ENCODE measurements at places on chromosomes 3 and 15.

GRCh38 chr15:91528801-91529200 lies 324.7 kb upstream of the SLCO3A1 start:
- no peak for DNase-seq

GRCh38 chr15:70099967-70100473 lies 2.3 kb upstream of the TLE3 start:
- no peak for DNase-seq

DNA sequence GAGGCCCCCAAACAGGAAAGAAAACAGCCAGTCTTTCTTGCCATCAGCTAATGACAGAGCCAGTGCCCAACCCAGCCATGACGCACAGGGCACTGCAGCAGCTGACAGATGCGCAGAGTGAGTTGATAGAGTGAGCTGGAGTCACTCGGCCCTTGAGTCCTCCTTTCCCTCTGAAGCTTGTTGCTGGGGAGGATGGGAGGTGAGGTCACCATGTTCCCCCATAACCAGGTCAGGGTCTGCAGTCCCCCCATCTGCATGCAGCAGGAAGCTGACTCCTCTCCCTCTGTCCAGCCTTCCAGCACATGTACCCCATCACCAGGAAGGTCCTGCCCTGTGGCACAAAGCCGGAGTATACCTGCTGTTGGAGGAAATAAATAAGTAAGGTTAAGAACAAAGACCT lies 174.6 kb downstream of the ABHD5 start:
- DNase-seq = no peak

DNA sequence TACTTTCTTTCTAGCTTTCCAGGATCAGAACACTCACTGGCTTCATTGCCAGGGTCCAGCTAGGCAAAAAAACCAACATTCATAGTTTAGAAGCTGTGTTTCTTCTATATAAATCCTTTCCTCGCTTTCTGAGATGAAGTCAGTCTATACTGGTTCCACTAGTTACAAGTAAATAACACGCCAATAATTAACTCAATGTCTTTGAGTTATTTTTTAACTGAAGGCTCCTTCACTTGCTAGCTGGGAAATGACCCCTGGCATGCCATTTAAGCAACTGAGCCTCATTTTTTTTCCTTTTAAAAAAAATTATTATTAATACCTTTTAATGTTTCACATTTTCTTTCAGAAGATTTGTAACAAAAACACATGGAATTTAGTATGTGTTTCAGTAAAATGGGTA lies 2.1 kb upstream of the CCDC174 start:
- no peak for DNase-seq

DNA sequence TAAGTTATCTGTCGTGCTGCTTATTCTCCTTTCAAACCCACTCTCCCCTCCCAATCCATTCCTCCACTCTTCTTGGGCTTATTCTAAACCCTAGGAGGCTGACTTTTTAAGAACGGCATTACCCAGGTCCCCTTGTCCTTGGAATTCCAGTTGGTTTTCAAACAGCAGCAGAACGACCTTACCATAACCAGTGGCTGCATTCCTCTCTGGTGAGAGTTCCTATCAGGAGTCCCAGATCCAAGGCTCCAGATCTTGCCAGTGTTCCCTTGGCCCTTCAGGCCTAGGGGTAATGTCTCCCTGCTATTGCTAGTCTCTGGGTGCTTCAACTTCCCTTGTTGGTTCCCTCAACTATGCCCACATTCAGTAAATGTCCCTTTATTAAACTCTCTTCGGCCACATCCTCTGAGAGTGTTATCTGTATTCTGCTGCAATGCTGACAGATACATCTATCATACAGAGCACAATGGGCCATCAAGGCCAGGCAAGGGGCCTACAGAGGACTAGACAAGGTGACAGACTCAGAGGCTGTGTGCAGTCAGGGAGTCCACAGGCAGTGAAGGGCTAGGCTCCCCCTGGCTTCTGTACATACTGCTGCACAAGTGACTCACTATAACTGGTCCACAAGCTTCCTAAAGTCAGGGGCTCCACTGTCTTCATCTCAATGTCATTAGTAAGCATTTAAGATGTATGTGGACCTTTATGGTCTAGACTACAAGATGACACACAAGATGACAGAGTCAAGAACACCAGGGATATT lies 10.1 kb downstream of the LYSMD2 start:
- DNase-seq = peak; percentile 59

All from HCEC 1CT (cell line).